Right atrium auricular region (tissue), 2 donors: ENCODE measurements at places on chromosomes 13 and 19. TPM values are rescaled to one million over a fixed set of nuclear protein-coding genes. Genes with fewer than 3 reads are reported as not detected.

The LIPE gene
- total RNA-seq, result 36.5 TPM

The RYR1 gene
- total RNA-seq, result 0.33 TPM

The ZNF229 gene
- 6.0 TPM for total RNA-seq

The CDC37 gene
- total RNA-seq, result 131 TPM

The LRRC25 gene
- 2.6 TPM for total RNA-seq

DNA sequence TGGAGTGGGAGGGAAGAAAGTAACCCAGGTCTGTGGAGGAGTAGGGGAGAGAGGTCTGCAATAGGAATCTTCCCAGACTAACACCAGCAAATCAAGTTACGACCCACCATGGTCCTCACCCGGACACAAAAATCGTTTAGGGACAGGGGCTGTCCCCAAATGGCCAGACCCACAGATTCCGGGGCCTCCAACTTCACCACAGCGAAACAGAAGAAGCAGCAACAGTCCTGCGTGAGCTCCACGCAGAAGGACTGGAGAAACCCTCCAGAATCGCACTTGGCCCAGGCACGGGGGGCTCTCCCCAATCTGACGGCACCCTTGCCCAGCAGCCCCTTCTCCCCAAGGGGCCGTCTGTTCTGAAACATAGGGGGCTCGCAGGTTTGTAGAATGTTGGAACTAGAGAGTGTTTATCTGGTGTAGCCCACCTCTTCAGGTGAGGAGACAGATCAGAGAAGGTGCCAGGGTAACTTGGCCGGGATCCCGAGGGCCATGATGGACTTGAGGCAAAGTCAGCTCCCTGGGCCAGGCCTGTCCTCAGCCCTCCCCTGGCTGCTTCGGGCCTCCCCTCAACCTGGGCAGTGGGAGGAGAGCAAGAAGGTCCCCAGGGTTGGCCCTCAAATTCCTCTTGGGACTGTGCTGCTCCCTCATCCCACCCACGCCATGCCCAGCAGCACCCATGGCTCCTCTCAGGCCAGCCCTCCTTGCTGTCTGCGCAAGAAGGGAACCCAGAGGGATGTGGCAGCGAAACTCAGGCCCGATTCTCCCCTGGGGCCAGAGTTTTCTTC lies 82.5 kb upstream of the GPR183 start:
- H3K4me1 ChIP-seq, result peaks cover 13% of the 10 kb centered on the region
- H3K27me3 ChIP-seq, result no peaks in the 10 kb centered on the region
- H3K27ac ChIP-seq, result no peak overlapping the region
- no peak overlapping the region for H3K4me3 ChIP-seq
- peaks cover 18% of the 10 kb centered on the region for H3K36me3 ChIP-seq
- peak; percentile 52 for DNase-seq

DNA sequence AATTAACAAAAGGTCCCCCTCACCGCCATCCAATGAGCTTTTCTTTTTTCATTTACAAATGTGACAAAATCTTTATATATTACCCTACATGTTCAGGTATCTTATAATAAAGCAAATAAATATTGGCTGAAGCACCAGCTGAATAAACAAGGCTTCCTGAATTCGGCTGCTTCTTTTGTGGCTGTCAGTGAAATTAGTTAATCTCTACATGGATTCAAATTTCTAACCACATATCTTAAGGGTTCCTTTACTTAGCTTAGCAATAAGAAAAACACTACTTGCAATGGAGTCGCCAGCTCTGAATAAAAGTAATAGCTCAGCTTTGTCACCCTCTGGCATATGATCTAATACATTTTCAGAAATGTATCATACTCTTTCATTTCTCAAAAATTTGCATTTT lies 104.3 kb downstream of the CCNA1 start:
- no peak overlapping the region for H3K27ac ChIP-seq
- no peak for DNase-seq
- no peaks in the 10 kb centered on the region for H3K36me3 ChIP-seq
- no peaks in the 10 kb centered on the region for H3K27me3 ChIP-seq

DNA sequence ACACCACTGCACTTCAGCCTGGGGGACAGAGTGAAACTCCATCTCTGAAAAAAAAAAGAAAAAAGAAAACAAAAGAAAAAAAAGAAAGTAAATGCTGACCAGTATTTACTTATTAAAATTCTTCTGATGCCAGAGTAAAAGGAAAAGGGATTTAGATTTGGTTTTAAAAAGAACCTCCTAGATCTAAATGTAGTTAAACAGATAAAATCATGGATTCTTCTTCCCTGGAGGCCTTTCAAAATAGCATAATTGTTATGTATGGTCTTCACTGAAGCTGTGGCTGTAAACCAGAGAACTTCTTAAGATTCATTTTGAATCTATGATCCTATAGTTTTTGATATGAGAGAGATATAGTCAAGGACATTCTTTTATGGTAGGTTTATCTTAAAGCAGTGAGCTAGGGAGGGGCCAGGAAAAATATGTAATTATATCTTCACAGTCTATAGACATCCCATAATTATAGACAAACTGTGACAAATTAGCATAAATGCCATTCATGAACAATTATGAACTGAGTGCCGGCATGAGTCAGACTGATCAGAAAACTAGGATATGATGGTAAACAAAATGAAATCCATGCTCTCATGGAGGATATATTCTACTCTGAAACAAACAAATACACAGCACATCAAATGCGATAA lies 14.9 kb upstream of the STK24 start:
- H3K4me1 ChIP-seq, result no peaks in the 10 kb centered on the region
- no peaks in the 10 kb centered on the region for H3K36me3 ChIP-seq
- no peak overlapping the region for H3K4me3 ChIP-seq
- no peak overlapping the region for H3K27ac ChIP-seq
- H3K27me3 ChIP-seq, result no peaks in the 10 kb centered on the region
- DNase-seq, result no peak

DNA sequence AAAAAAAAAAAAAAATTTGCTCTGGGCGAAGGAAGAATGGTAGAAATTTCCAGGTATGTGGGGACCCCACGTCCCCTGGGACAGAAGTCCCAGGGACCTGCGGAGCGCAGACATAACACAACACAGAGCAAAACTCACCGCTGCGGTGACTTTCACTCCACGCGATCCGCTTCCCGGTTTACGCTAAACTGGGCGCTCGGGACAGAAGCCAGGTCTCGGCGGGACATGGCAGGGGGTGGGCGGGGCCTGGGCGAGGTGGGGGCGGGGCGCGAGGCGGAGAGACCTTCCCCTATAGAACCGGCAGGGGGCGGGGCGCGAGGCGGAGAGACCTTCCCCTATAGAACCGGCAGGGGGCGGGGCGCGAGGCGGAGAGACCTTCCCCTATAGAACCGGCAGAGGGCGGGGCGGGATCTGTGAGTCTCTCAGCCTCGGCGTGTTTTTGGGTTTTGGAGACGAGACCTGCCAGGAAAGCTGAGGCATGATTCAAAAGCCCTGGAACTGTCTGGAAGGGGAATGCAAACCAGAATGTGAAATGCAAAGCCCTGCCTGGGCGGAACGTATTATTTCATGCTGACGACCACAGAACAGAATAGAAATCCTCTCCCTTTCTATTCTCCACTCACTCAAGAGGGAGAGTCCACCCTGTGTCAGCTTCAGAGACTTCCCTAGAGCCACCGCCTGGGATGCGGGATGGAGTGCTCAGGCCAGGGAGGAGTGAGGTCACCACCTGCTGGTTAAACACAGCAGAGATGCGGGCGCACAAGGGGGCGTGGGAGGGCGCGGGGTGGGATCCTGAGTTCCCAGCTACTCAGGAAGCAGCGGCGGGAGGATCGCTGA lies 20.2 kb upstream of the ERVV-1 start:
- peak; percentile 78 for DNase-seq
- H3K27ac ChIP-seq, result peak overlapping the region; percentile 73
- H3K4me3 ChIP-seq, result peak overlapping the region; percentile 38
- H3K36me3 ChIP-seq, result no peaks in the 10 kb centered on the region
- H3K4me1 ChIP-seq, result no peaks in the 10 kb centered on the region

GRCh38 chr13:95115525-95115924 lies 185.7 kb downstream of the ABCC4 start:
- no peaks in the 10 kb centered on the region for H3K36me3 ChIP-seq
- no peaks in the 10 kb centered on the region for H3K4me1 ChIP-seq
- H3K4me3 ChIP-seq, result no peak overlapping the region
- DNase-seq, result no peak
- H3K27me3 ChIP-seq, result no peaks in the 10 kb centered on the region

DNA sequence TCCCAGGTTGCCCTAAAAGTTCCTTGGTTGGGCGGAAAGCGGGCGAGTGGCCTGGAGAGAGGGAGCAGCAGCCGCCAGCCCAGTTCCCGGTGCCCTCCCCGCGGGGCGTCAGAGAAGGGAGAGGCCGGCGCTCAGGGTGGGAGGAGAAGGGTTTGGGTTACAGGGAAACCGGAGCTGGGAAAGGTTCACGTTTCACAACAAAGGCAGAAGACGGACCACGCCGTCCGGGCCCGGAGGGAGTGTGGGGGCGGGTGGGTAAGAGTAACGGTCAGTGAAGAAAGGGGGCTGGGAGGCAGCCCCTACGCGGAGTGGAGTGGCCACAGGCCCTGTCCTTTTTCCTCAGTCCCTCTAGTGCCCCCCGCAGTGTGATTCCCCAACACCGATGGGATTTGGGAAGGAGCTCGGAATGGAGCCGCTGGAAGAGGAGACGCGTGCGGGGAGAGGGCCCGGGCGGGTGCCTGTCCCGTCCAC lies 1.6 kb downstream of the SIX5 start:
- H3K27ac ChIP-seq, result peak overlapping the region; percentile 96
- H3K36me3 ChIP-seq, result peaks cover 6% of the 10 kb centered on the region
- peaks cover 73% of the 10 kb centered on the region for H3K4me1 ChIP-seq
- peak overlapping the region; percentile 74 for H3K4me3 ChIP-seq

- no peak overlapping the region for H3K4me3 ChIP-seq
- H3K27me3 ChIP-seq, result no peaks in the 10 kb centered on the region
- peaks cover 36% of the 10 kb centered on the region for H3K4me1 ChIP-seq
- DNase-seq, result no peak
- H3K36me3 ChIP-seq, result no peaks in the 10 kb centered on the region
- H3K27ac ChIP-seq, result no peak overlapping the region
Observed at GRCh38 chr19:18742324-18742723, 48.8 kb downstream of the COMP start.

DNA sequence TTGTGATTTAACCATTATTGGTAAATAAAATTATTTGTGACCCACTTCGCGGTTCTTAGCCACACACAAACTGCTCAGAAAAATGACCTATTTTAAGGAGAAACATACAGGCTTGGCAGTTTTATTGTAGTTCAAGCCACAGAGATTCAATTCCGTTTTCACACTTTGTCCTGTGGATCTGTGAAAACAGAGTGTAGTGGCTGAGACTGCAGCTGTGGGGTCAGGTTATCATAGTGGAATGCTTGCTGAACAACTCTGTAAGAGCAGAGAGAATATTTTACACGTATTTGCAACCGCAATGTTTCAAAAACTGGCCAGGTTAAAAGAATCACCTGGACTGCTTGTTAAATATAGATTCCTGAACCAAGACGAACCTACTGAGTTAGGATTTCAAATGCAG lies 292.5 kb downstream of the GPC5 start:
- no peak for DNase-seq
- H3K36me3 ChIP-seq, result no peaks in the 10 kb centered on the region
- no peaks in the 10 kb centered on the region for H3K4me1 ChIP-seq
- no peaks in the 10 kb centered on the region for H3K27me3 ChIP-seq
- H3K27ac ChIP-seq, result no peak overlapping the region

GRCh38 chr19:18131841-18132596 lies 20.9 kb upstream of the PIK3R2 start:
- H3K27ac ChIP-seq, result no peak overlapping the region
- DNase-seq, result no peak

- no peaks in the 10 kb centered on the region for H3K36me3 ChIP-seq
- no peaks in the 10 kb centered on the region for H3K4me1 ChIP-seq
- no peak overlapping the region for H3K27ac ChIP-seq
- no peaks in the 10 kb centered on the region for H3K27me3 ChIP-seq
- H3K4me3 ChIP-seq, result no peak overlapping the region
Observed at GRCh38 chr13:106100171-106100919, 435.1 kb downstream of the EFNB2 start.
